ENCODE measurements at places on chromosomes 6 and 20. TPM values are rescaled to one million over a fixed set of nuclear protein-coding genes. Genes with fewer than 3 reads are reported as not detected.

EYA2 gene
- total RNA-seq: not detected

ADGB gene
- total RNA-seq: not detected

ZNF217 gene
- total RNA-seq: 40.0 TPM

MCCD1 gene
- not detected for total RNA-seq

OR2H2 gene
- not detected for total RNA-seq

HLA-DMB gene
- 2.3 TPM for total RNA-seq

OR2B6 gene
- not detected for total RNA-seq

DCBLD1 gene
- total RNA-seq: 10.6 TPM

SLC4A11 gene
- 4.9 TPM for total RNA-seq

SLC22A3 gene
- 5.8 TPM for total RNA-seq

ASCC3 gene
- total RNA-seq: 43.1 TPM

MYL9 gene
- 58.5 TPM for total RNA-seq

CMTR1 gene
- total RNA-seq: 22.9 TPM

GRCh38 chr6:147382945-147383554 is 125.4 kb upstream of the SAMD5 start:
- no peak for DNase-seq

- no peak for DNase-seq
Observed at GRCh38 chr6:138229663-138230179, 11.4 kb upstream of the PBOV1 start.

DNA sequence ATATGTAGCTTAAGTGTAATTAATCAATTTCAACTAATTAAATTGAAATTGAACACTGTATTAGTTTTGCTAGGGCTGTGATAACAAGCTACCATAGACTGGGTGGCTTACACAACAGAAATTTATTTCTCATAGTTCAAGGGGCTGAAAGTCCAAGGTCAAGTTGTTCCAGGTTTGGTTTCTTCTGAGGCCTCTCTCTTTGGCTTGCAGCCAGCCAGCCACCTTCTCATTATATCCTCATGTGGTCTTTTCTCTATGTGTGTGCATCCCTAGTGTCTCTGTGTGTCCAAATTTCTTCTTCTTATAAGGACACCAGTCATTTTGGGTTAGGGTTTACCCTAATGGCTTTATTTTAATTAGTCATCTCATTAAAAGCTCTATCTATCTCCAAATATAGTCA is 611.7 kb downstream of the UTRN start:
- DNase-seq: no peak

DNA sequence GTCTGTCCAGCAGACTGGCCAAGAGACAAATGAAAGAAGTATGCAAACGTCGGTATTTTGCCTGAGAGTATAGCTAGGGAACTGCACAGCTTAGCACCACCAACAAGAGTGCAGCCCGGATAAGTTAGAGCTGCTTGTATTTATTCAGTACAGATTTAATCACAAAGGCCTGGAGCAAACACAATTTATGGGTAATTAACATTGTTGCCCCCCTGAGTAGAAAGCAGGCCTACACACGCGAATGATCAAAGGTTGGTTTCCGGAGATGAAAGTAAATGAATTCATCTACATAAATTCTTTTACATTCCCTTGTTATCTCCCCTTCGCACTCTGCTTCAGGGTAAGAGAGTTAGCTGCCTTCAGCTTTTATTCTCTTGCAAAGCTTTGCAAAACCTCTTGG is 24.7 kb upstream of the CRISP1 start:
- DNase-seq: no peak

DNA sequence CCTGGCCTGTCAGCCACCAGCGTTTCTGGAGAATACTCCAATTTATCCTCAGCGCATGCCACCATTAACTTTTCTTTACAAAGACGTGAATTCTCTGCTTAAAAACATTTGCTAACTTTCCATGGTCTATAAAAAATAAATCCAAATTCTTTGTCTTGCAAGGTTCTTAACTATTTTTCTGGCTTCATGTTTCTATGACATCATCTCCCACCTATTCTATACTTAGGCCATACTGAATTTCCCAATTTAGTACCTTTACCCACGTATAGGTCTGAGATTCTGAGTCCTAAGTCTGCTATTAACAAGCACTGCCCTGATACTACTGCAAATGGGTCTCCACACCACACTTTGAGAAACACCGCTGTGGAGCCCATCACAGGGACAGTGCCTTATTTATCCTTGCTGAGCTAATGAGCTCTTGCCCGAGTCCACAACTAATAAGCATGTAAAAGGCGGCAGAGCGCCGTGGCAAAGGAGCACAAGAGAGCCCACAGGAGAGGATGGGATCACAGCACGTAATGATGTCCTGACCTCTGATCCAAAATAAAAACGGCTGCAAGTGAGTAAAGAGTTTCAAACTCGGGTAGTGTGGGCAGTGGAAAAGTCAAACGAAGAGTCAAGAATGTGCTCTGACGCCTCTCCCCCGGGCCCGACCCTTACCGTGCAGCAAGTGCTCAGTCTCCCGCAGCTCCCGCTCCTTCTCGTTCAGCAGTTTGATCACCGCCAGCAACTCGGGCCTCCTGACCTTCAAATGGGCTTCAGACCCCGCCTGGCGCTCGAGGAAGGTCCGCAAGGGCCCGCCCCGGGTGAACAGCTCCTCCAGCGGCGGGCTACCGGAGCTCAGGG is 519 bp downstream of the MTRF1L start:
- DNase-seq: no peak

DNA sequence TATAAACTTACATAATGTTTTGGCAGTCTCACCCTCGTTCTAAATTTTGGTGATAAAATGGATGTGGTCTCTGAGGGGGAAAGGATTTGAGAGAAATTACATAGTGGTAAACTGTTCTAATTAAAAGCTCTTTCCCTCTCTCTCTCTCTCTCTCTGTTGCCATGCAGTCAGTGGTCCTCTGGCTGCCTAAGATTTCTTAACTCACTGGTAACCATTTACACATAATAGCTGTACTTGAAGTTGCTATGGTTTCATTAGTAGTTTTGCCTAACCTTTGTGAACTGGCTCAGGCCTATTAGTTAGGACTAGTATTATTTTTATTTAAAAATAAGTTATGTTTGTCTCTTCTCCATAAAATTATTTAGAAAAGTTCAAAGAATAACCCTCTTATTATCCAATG is 42.0 kb downstream of the MAPK14 start:
- no peak for DNase-seq

GRCh38 chr6:88532241-88532860 is 366.2 kb upstream of the CNR1 start:
- DNase-seq: no peak

DNA sequence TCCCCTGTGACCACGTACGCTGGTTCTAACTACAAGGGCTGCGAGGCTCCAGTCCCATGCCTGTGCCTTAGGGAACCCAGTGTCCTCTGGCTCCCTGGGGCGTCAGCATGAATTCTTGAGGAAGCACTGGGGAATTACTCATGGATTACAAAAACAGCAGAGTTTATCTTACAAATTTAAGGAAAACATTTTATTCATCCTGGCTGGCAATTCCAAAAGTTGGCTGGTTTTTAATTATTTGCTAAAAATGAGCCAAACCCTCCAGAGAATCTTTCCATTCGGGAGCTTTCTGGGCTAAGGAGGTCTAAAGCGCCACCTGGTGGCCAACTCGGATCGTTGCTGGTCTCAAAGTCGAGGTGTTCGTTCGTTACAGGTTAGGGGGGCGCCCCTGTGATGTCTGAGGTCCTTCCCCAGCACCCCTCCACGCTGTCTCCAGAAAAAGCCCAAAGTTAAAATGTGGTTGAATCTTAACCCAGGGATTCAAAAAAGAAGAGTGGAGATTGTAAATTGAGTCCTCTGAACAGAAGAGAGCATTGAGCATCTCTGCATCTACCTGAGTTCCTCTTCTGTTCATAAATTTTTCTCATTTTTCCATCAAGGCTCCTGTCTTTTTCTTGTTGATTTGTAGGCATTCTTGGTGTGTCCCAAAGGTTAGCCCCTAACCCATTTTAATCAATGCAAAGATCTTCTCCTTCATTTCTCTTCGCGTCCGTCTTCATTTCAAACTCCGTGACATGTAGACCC is 99.4 kb downstream of the BFSP1 start:
- DNase-seq: peak; percentile 1

DNA sequence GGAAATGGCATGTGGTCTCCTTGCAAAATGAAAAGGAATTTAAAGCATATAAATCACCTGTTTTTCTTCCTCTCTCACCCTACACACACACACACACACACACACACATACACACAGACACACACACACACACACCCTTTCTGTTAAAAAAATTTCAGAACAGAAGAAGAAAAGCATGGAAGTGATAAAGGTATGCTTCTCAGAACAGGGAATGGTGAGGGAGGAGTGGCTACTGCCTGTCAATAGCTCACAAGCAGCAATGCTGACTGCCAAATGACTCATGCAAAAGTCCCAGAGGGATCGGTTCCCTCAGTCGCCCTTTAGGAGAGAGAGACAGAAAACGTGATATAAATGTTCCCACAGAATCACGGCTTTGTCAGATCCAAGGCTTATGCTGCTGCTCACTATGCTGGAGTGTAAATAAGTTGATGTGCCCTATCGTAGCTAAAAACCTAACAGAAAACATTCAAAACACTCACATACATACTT is 102.6 kb downstream of the IBTK start:
- peak; percentile 88 for DNase-seq

GRCh38 chr6:162485464-162485863 is 242.1 kb downstream of the PRKN start:
- DNase-seq: no peak

DNA sequence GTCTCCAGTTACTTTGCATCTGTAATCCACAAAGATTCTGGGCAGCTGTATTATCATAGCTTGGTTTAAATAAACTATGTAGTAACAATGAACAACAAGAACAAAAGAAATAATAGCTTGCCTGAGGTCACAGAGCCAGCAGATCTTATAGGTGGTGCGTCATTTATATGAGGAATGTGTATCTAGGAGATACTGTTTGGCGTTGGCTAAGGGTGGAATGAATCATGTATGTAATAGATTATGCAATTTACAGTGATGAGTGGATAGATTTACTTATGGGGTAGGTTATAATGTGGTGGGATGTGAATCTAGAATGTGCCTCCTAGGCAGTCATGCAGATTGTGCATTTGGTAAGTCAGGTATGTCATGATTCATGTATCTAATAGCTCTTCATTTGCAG is 42.8 kb downstream of the HNF4A start:
- no peak for DNase-seq

GRCh38 chr6:19289457-19289856 is 547.7 kb upstream of the ID4 start:
- no peak for DNase-seq

- DNase-seq: peak; percentile 100
Observed at GRCh38 chr20:35305682-35306556, 13.7 kb upstream of the FAM83C start.

DNA sequence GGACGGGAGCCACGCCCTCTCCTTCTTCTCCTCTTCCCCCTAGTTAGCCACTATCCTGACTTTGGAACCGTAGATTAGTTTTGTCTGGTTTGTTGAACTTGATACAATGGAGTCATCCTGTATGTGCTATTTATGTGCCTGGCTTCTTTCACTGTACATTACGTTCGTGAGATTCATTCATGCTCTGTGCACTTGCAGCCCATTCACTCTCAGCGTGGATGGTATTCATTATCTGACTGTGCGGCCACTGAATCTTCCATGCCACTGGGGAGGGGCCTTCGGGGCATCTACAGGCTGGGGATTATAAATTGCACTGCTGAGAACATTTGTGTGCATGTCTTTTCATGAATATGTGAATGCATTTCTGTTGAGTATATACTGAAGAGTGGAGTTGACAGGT is 262.5 kb downstream of the CDH26 start:
- no peak for DNase-seq

- no peak for DNase-seq
Observed at GRCh38 chr6:166253778-166254204, 54.4 kb downstream of the PRR18 start.

DNA sequence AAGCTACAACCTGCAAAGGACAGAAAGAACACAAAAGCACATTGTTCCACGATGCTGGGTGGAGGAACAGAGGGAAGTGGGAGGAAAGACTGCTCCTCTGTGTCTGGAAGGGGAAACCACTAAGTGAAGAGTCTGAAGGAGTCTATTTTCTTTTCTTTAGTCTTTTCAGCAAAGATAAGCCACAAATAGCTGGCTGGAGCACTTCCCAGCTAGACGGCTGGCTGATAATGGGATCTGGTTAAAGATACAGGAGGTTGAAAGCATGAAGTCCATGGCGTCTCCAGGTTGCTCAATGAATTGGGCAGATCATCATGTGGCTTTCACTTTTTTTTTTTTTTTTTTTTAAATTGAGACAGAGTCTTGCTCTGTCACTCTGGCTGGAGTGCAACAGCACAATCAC is 154.0 kb upstream of the KCNG1 start:
- no peak for DNase-seq

GRCh38 chr20:51767867-51768758 is at the start of gene ATP9A:
Gene ATP9A, minus strand, starts transcription at chr20:51768390. Its CDS starts 21 bp downstream, at chr20:51768369.
- DNase-seq: no peak

- no peak for DNase-seq
Observed at GRCh38 chr6:1111361-1111760, 200.5 kb upstream of the FOXQ1 start.

DNA sequence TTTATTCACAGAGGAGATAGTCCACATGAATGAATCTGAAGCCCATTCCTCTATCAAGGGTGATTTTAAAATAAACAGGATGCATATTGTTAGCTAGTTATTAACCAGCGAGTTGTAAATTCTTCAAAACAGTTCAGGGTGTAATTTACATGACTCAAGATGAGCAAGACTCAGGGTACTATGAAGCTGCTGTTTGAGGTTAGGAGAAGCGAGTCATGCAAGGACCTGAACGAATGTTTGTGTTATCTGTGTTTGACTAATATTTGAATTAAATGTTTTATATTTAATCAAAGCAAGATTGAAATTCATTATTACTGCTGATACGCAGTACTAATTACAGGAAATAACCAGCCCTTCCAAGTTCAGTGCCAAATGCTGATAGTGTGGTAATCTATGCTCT is 191.1 kb downstream of the SAMD5 start:
- DNase-seq: peak; percentile 41

GRCh38 chr6:123925842-123926399 is 122.3 kb downstream of the NKAIN2 start:
- DNase-seq: peak; percentile 31

DNA sequence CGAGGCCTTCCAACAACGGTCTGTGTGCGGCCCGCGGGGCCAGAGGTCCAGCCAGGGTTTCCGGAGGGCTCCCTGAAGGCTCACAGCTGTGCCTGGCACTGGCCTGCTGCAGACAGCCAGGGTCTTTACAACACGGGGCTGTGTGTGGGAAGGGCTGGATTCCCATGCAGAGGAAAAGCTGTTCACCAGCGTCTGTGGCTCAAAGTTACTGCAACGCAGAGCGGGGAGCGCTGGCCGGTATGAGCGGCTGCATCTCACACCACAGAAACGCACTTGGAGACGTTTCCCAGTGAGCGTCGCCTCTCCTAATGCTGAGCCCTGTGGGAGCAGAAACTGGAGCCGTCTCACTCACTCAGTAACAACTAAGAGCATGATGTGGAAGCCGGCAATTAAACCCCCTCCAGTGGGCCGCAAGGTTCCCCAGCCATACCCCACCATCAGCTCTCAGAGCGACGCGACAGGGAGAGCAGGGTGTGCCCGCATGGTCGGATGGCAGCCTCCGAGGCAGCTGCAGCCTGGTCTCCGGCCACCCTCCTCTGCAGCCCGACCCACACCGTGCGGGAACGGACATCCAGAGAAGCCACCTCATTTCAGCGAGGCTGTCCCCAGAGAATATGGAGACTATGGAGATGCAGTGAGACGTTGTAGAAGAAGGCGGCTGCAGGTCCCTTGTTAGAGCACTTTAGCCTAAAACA is 42.6 kb downstream of the DLL1 start:
- DNase-seq: no peak

- DNase-seq: peak; percentile 66
Observed at GRCh38 chr6:9620263-9620662, 794.6 kb downstream of the TFAP2A start.

All from kidney epithelial cell (primary cell).